ENCODE measurements at places on chromosomes 2 and 18.

DNA sequence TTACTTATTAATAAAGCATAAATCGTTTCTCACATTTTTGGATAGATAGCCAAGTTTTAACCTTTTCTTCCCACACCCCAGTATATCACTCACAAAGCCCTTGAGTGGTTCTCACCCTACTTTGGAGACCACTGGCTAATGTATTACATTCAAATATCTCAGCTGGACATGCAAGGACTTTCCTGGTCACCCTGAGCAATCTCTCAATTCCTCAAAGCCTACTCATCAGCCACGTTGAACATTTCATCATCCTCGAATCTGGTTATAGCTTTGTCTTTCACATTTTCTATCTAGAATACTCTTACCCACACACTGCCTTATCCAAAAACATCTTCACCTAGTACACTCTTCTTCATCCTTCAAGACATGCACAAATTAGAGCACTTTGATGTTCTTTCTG is 71.1 kb upstream of the MAPRE2 start:
- DNase-seq, result no peak

DNA sequence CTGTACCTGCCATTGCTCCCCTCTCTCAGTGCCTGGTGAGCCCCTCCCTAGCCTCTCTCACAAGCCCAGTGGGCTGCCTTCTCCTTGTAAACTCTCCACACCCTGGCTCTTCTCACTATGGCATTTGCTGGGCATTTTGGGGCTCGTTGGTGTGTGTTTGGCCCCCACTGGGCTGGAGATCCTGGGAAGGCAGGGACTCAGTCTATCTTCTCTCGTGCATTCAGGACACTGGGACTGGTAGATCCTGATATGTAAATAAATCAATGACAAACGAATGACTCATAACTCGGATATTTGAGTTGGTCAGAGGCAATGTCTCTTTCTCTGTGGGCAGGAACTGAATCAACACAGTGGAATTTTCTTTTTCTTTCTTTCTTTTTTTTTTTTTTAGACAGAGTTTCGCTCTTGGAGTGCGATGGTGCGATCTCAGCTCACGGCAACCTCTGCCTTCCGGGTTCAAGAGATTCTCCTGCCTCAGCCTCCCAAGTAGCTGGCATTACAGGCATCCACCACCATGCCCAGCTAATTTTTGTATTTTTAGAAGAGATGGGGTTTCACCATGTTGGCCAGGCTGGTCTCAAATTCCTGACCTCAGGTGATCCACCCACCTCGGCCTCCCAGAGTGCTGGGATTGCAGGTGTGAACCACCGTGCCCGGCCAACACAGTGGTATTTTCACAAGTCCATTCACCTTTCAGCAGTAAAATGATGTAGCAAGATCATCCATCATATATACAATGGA is 144.6 kb upstream of the SPRED2 start:
- peak; percentile 12 for DNase-seq

DNA sequence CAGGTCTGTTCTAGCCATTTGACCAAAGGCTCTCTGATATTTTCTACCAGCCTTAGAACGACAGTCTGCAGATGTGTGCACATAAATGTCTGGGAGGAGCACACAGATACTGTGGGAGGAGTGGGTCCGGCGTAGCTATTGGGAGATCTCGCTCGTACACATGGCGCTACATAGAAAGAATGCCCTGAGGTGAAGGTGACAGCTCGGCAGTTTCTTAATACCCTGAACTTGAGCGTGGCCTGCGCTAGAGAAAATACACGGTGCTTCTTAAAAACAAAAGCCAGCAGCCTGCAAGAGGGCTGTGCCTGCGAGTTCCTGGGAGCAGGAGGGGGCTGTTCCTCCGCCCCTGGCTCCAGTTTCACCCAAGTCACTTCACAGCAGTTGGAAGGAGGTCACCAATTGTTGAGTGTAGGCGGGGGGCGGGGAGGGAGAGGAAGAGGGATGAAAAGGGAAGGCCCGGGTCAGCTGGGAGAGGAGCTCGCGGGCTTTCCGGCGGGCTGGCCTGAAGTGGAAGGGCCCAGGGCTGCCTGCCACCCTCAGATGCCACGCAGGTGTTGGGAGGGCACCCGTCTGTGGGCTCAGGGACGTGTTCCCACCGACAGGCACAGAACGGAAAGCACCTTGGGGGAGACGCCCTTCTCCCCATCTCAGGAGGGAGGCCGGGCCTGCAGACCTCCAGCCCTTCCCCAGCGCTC is 124.7 kb upstream of the ZNF516 start:
- DNase-seq, result no peak

- no peak for DNase-seq
These were observed 762 bp downstream of the HDAC4 start for GRCh38 chr2:239399921-239400595.

DNA sequence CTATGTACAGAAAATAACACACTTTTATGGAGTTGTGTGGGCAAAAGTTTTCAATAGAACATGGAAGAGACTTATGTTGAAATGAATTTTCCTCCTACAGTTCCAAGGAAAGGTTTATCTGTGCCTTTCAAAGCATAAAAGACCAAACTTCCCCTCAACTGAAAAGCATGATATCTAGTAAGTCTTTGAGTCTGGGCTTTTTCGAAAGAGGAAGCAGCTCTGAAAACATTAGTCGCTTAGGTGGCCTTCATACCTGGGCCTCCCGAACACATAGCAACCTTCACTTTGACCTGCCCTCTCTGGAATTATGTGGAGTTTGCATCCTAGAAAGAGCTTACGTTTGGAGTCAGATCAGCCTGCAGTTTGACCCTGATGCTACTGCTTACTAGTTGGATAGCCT is 4.8 kb upstream of the CAPN14 start:
- DNase-seq, result no peak

- DNase-seq, result no peak
These were observed 30.5 kb downstream of the B3GNT7 start for GRCh38 chr2:231425811-231426703.

DNA sequence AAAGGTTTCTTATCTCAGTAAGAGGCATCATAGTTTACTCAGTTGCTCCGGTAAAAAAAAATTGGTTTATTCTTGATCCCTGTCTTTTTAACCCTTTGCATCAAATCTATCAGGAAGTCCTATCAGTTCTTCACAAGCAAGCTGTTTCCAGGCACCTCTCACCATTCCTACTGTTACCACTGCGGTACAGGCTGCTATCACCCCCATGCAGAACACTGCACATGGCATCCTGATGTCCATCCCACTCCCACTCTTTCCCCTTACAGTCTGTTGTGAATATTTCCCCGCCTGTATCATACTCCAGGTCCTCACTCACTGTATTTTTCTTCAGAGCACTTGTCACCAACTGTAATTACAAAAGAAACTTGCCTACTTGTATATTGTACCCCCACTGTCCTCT is 5.3 kb upstream of the CNRIP1 start:
- DNase-seq, result no peak

DNA sequence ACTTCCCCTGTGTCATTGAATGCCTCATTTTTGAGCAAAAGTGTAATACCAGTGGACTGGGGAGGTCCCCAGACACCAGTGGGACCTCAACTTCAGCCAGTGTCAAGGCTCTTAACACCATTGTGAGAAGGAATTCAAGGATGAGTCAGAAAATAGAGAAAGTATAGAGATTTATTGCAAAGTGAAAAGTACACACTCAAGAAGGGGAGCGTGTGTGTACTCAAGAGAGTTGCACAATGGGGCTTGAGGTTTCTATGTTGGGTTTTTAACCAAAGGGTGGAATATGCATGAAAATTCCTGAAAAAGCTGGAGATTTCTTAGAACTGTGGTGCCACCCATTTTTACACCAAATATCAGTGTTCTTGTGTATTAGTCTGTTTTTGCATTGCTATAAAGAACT is 81.9 kb downstream of the ADCYAP1 start:
- DNase-seq, result no peak

- no peak for DNase-seq
These were observed 441.7 kb upstream of the SMIM21 start for GRCh38 chr18:75869162-75869561.

DNA sequence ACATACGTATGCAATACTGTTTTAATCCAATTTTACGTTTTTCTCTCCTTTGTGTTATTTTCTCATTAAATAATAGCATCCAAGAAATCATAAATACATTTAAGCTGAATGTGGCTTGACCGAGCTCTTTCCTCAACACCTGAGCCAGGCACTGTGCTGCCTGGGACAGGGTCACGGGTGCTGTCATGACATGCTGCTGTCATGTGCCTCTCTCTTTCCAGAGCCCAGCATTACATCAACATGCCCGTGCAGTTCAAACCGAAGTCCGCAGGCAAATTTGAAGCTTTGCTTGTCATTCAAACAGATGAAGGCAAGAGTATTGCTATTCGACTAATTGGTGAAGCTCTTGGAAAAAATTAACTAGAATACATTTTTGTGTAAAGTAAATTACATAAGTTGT is 94.1 kb upstream of the LDLRAD4 start:
- DNase-seq, result no peak
